ENCODE measurements at places on chromosomes 6 and 20.

DNA sequence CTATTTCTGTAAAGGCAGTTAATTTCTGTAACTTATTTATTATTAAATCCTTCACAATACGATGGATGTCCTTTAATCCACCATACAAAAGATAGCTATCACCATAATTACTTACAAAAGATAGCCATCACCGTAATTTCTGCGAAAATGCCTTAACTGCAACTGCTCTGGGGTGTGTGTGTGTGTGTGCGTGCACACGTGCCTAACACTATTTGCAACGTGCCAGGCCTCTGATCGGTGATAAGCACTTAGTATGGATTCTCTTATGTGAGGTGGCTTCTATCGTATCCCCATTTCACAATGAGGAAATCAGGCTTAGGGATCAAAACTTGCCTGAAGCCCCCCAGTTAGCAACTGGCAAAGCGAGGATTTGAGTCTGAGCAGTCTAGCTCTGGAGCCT lies 67.1 kb upstream of the RBM24 start:
- DNase-seq, result no peak

DNA sequence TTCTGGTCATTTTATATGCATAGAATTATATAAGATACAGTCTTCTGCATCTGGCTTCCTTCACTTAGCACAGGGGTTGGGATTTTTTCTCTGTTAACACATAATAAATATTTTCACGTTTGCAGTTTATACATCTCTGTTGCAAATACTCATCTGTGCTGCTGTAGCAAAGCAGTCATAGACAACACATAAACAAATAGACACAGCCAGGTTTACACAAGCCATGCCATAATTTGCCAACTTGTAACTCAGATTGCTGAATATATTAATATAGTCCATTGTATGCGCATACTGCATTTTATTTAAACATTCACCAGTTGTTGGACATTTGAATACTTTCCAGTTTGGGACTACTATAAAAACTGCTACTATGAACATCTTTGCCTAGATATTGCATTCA lies 35.0 kb downstream of the LMBRD1 start:
- no peak for DNase-seq

DNA sequence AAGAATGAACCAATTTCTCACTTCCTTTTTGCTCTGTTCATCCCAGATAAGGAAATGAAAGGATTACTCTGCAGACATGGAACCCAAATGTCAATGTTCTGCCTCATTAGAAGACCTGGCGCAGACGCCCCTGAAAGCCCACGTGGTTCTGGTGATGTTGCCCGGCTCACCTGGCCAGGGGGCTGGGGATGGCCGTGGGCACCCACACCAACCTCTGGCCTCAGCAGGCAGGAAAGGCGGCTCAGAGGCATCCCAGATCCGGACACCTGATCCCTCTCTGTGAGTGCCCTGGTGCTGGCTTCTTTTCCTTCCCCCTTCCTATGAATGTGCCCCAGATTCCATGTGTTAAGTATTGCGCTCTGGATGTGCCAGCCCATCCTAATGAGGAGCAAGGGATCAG lies 33.6 kb downstream of the CDH4 start:
- no peak for DNase-seq

DNA sequence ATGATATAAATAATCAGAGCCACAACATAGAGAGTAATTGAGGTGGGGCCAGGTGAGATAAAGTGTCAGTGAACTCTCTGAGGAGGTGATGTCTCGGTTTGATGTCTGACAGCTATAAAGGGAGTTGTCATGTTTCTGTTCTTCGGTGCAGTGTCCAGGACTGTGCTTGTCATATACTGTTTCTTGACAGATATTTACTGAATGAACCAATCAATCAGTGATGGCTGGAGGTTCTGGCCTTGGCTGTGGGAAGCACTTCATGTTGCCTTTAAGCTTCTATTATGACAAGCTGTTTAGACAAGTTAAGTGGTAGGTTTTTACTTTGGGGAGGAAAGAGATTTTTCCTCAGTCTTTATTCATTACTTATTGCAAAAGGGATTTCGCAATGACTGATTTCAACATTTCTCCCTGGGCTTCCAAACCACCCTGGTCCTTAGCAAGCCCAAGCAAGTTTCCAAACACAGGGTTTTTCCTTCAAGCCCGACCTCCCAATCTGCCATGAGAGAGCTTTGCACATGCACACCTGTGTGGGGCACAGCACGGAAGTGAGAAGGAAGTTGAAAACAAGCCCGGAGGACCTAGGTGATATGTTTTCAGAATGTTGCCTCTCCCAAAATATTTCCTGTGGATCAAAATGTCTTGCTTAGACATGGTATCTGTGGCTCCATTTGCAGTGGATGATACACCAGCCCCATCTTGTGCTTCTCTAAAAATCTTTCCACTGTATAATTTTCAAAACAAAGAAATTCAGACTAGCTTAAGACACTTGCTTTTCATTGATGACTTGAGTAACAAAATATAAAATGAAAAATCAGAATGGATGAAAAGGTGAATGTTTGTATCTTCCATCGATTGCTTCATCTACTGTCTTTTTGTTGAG lies 567.3 kb upstream of the BTBD3 start:
- no peak for DNase-seq

DNA sequence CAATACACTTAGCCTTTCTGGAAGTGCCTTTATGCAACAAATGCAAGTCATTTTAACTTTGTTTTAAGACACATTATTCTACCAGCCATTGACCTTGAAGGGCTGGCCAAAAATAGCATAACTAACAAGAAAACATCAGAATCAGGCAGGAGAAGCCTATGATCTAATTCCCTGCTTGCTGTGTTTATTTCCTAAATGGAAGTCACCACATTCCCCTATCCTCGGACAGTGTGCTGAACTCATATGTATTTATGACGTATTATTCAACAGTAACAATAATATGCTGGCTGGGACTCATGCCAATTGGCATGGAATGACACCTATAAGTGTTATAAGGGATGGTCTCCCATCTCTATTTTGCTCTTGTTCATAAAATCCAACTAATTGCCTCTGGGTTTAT lies 140.7 kb downstream of the MAP3K7 start:
- DNase-seq, result no peak

Data from central memory CD4-positive, alpha-beta T cell (primary cell).